ENCODE measurements at places on chromosomes 16 and 17.

- H3K27ac ChIP-seq = peak overlapping the region; percentile 61
- no peaks in the 10 kb centered on the region for H3K27me3 ChIP-seq
- peaks cover 24% of the 10 kb centered on the region for H3K36me3 ChIP-seq
Measured at GRCh38 chr17:31550389-31551056, 159.0 kb downstream of the RAB11FIP4 start.

DNA sequence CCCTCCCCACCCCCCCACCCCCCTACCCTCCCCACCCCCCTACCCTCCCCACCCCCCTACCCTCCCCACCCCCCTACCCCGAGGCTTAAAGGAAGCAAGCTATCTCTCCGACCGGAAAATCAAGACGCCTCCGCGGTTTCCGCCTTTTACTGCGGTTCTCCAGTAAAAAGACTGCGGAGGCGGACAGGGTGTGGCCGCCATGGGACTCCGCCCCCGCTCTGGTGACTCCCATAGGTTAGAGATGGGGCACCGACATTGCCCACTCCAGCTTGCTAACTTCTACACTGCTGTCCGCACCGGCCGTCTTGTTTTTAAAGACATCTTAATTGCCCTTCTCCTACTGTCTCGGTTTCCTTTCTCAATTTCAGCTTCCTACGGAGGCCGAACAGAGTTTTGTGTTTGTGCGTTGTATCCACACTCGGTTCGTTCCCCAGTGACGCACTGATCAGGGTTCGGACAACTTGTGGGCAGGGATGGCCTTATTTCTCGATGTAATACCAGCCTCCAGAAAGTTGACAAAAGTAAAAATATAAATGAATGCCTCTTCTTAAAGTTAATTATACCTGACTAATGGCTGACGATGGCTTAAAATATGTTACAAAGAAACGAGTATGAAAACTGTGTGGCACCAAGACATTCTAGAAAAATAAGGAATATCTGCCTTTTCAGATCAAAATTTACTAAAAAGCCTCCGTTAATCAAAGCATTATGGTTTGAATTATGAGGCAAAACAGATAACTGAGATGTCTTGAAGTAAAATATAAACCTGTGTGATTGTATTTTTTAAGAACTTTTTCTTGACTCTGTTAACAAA lies 1.1 kb upstream of the ZNF200 start:
- DNase-seq = peak; percentile 38
- H3K27ac ChIP-seq = peak overlapping the region; percentile 69
- H3K4me1 ChIP-seq = peaks cover 23% of the 10 kb centered on the region
- peaks cover 36% of the 10 kb centered on the region for H3K36me3 ChIP-seq
- H3K4me3 ChIP-seq = peak overlapping the region; percentile 74
- H3K27me3 ChIP-seq = peaks cover 12% of the 10 kb centered on the region

- no peak for DNase-seq
- peaks cover 55% of the 10 kb centered on the region for H3K4me1 ChIP-seq
- H3K36me3 ChIP-seq = peaks cover 37% of the 10 kb centered on the region
- H3K27ac ChIP-seq = peak overlapping the region; percentile 84
Measured at GRCh38 chr16:67800338-67800926, 5.9 kb downstream of the RANBP10 start.

DNA sequence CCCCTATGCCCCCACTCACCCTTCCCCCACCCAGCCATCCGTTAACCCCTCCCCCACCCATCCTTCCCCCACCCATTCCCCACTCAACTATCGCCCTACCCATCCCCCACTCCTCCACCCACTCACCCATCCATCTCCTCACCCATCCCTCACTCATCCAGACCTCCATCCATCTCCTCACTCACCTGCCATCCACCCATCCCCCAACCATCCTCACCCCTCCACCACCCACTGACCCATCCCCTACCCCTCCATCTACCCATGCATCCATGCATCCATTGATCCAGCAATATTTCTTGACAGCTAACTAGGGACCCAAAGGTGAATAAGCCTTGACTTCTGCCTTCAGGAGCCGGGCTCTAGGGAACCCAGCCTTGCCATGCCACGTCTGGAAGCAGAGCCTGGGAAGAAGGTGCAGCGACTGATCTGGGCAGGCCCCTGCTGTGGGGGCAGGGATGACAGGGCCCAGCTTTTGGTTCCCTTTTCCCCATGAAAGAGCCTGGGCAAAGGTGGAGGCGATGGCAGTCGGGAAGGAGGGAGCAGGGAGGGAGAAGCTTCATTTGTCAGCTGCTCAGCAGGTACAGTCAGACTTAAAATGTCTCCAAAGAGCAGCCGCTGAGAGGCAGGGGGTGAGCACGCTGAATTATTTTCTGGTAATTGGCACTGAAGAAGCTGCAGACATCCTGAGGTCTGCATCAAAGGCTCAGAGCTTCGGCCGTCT lies 23.1 kb upstream of the DOC2B start:
- no peaks in the 10 kb centered on the region for H3K36me3 ChIP-seq
- no peak overlapping the region for H3K27ac ChIP-seq
- H3K27me3 ChIP-seq = peaks cover 14% of the 10 kb centered on the region
- no peak overlapping the region for H3K4me3 ChIP-seq

DNA sequence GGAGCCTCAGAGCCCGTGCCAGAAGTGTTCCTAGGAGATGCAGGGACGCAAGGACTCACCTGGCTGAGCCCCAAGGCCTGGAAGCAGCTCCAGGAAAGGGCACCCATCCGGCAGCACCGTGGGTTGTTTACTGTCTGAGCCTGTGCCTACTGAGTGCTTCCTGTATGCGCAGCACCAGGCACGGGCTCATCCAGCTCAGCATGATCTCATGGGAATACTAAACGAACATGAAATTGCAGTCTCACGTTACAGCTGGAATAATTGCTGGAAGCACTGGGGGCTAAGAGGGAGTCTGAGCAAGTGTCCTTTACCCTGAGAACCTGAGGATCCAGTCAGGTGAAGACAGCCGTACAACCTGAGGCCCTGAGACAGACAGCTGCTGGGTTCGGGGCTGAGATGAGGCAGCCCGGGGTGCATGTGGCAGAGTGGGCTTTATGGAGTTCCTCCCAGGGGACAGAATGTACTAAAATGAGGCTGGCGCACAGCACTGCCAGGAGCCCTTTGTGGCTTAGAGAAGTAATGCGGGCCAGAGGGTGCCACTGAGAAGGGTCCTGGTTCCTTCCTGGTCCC lies 5.4 kb downstream of the CTRL start:
- no peaks in the 10 kb centered on the region for H3K27me3 ChIP-seq
- no peak overlapping the region for H3K4me3 ChIP-seq

- no peaks in the 10 kb centered on the region for H3K36me3 ChIP-seq
- no peak overlapping the region for H3K4me3 ChIP-seq
- no peak overlapping the region for H3K27ac ChIP-seq
Measured at GRCh38 chr17:55158439-55158838, 106.3 kb upstream of the HLF start.

GRCh38 chr16:56606476-56607108 lies 1.8 kb upstream of the MT2A start:
- no peaks in the 10 kb centered on the region for H3K36me3 ChIP-seq
- H3K4me1 ChIP-seq = peaks cover 29% of the 10 kb centered on the region
- no peaks in the 10 kb centered on the region for H3K27me3 ChIP-seq
- no peak for DNase-seq
- peak overlapping the region; percentile 89 for H3K27ac ChIP-seq
- peak overlapping the region; percentile 44 for H3K4me3 ChIP-seq

- H3K4me1 ChIP-seq = no peaks in the 10 kb centered on the region
- no peak overlapping the region for H3K4me3 ChIP-seq
- no peak for DNase-seq
- H3K27me3 ChIP-seq = peaks cover 23% of the 10 kb centered on the region
Measured at GRCh38 chr16:74743668-74744299, 30.8 kb downstream of the FA2H start.

GRCh38 chr17:67707442-67707841 lies 10.3 kb upstream of the NOL11 start:
- peaks cover 3% of the 10 kb centered on the region for H3K36me3 ChIP-seq
- no peaks in the 10 kb centered on the region for H3K4me1 ChIP-seq
- DNase-seq = no peak
- no peak overlapping the region for H3K27ac ChIP-seq
- H3K4me3 ChIP-seq = no peak overlapping the region

- no peak overlapping the region for H3K27ac ChIP-seq
- peaks cover 4% of the 10 kb centered on the region for H3K4me1 ChIP-seq
- H3K27me3 ChIP-seq = peaks cover 52% of the 10 kb centered on the region
- H3K36me3 ChIP-seq = no peaks in the 10 kb centered on the region
- DNase-seq = no peak
Measured at GRCh38 chr17:46974086-46974485, 5.0 kb downstream of the RPRML start.

DNA sequence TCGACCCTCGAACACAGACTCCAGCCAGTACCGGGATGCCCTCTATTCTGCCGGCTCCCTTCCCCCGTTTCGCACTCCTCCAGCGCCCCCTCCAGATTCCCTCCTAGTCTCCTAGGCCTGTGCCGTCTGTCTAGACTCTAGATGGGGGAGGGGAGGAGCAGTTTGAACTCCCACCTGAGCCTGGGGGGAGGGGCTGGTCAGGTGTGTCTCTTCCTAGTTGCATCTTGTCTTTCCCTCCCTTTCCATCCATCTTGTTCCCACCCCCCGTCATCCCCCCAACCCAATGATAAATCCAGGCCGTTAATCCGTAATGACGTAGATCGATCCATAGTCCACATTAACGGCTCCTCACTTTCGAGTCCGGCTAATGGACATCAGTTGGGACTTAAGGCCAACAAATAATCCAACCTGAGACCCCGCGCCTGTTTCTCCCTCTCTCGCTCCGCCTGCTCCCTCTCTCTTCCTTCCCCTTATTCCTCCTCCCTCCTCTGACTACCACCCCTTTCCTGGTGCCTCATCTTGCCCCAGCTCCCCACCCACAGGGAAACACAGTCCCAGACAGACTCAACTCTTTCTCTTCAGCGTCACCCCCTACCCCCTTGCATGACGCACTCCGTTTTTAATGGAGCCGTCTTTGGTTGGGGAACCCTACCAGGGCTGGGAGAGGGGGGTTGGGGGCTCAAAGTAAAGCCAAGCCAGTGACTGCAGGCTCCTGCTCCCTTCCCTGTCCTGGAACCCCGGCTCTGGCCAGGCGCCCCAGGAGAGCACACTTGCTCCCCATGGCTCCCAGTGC lies 3.4 kb upstream of the HOXB5 start:
- peaks cover 16% of the 10 kb centered on the region for H3K36me3 ChIP-seq
- peak overlapping the region; percentile 86 for H3K4me3 ChIP-seq
- peaks cover 100% of the 10 kb centered on the region for H3K27me3 ChIP-seq
- peaks cover 42% of the 10 kb centered on the region for H3K4me1 ChIP-seq

- H3K36me3 ChIP-seq = peaks cover 20% of the 10 kb centered on the region
- H3K4me1 ChIP-seq = peaks cover 27% of the 10 kb centered on the region
- H3K27ac ChIP-seq = peak overlapping the region; percentile 77
- no peaks in the 10 kb centered on the region for H3K27me3 ChIP-seq
- H3K4me3 ChIP-seq = peak overlapping the region; percentile 73
Measured at GRCh38 chr16:87496447-87496801, 3.6 kb upstream of the ZCCHC14 start.

DNA sequence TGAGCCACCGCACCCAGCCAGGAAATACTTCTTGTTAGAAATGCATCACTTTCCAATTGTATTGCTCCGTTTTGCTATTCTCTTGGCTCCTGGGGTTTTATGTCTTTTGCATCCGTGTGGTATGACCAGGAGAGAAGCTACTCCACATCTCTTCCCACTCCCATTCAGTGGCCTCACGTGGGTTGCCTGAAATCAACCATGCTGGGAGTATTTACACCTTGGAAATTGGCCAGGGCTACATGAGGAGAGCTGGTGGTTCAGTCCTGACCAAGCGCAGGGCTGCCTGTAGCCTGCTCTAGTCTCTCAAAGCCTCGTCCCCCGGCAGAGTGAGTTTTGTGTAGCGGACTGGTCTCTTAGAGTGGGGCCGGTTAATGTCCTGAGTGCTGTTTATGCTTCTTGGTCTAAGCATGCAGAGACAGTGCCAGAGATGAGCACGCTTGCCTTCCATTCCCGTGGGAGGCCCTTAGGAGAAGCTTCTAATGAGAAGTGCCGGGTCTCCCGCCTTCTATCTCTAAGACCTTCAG lies 3.8 kb downstream of the WFDC1 start:
- peaks cover 74% of the 10 kb centered on the region for H3K27me3 ChIP-seq
- no peak overlapping the region for H3K4me3 ChIP-seq
- no peaks in the 10 kb centered on the region for H3K36me3 ChIP-seq
- no peak overlapping the region for H3K27ac ChIP-seq
- peaks cover 7% of the 10 kb centered on the region for H3K4me1 ChIP-seq

DNA sequence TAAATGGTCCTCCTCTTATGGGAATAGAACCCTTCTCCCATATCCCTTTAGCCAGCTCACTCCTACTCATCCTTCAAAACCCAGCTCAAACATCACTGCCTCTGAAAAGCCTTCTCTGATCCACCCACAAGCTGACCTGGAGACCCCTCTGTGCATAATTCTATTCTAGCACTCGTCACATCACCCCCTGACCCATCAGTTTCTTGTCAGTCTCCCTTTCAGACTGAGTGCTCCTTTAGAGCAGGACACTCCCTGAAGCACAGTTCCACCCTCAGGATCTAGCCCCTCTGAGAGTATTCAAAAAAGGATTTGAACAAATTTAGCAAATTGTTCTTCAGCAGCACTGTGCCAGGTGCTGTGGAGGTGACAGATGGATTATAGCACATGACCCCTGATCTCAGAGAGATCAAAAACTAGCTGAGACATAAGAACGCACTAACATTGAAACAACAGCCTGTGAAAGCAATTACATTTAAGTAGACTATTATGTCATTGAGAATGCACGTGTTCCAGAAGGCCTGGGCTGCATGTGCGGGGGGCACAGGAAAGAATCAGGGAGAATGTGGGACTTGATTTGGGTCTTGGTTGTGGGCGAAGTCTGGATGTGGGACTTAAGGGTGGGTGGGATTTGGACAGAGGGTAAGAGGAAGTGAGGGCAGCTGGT lies 43.5 kb downstream of the MRPS23 start:
- no peak overlapping the region for H3K27ac ChIP-seq
- H3K36me3 ChIP-seq = peaks cover 4% of the 10 kb centered on the region
- no peak overlapping the region for H3K4me3 ChIP-seq
- no peaks in the 10 kb centered on the region for H3K4me1 ChIP-seq
- H3K27me3 ChIP-seq = peaks cover 38% of the 10 kb centered on the region

GRCh38 chr17:59371416-59372100 lies 40.1 kb downstream of the YPEL2 start:
- no peak overlapping the region for H3K4me3 ChIP-seq
- H3K36me3 ChIP-seq = peaks cover 7% of the 10 kb centered on the region
- H3K27ac ChIP-seq = peak overlapping the region; percentile 86
- H3K4me1 ChIP-seq = peaks cover 29% of the 10 kb centered on the region
- no peak for DNase-seq

GRCh38 chr17:4968486-4969046 lies 949 bp upstream of the SPAG7 start:
- peaks cover 14% of the 10 kb centered on the region for H3K4me1 ChIP-seq
- no peaks in the 10 kb centered on the region for H3K27me3 ChIP-seq
- H3K36me3 ChIP-seq = peaks cover 18% of the 10 kb centered on the region
- DNase-seq = no peak
- no peak overlapping the region for H3K4me3 ChIP-seq

- no peaks in the 10 kb centered on the region for H3K36me3 ChIP-seq
- DNase-seq = no peak
- H3K4me1 ChIP-seq = no peaks in the 10 kb centered on the region
- no peak overlapping the region for H3K27ac ChIP-seq
- no peak overlapping the region for H3K4me3 ChIP-seq
Measured at GRCh38 chr16:13291591-13292333, 390.4 kb downstream of the SHISA9 start.

GRCh38 chr16:30923554-30924075 lies at the start of gene FBXL19:
Gene FBXL19, plus strand, starts transcription at chr16:30923572. Its CDS starts 2,183 bp downstream, at chr16:30925755.
- peak within 1 kb of the TSS; percentile 92 for H3K4me3 ChIP-seq
- H3K27ac ChIP-seq = peak within 1 kb of the TSS; percentile 99
- DNase-seq = no peak
- H3K36me3 ChIP-seq = peaks cover 18% of the 10 kb centered on the region
- H3K27me3 ChIP-seq = no peaks in the 10 kb centered on the region
- peaks cover 22% of the 10 kb centered on the region for H3K4me1 ChIP-seq
